ENCODE measurements at places on chromosomes 11 and 22. TPM values are rescaled to one million over a fixed set of nuclear protein-coding genes. Genes with fewer than 3 reads are reported as not detected.

Gene OSBP2
- 7.4 TPM for polyA plus RNA-seq

Gene PATE2
- not detected for polyA plus RNA-seq

Gene GAL3ST1
- polyA plus RNA-seq: 21.8 TPM

Gene PATE4
- polyA plus RNA-seq: 0.10 TPM

Gene PPP2R1B
- 27.5 TPM for polyA plus RNA-seq

Gene OR4C6
- polyA plus RNA-seq: not detected

Gene MRGPRE
- not detected for polyA plus RNA-seq

Gene IGF2
- 714 TPM for polyA plus RNA-seq

Gene ARHGAP20
- polyA plus RNA-seq: 4.5 TPM

Gene SOX10
- polyA plus RNA-seq: 0.70 TPM

GRCh38 chr22:20182365-20182764 lies 31.5 kb upstream of the CCDC188 start:
- no peak for DNase-seq

- no peak for DNase-seq
Observed at GRCh38 chr11:35114906-35115687, 23.9 kb upstream of the CD44 start.

DNA sequence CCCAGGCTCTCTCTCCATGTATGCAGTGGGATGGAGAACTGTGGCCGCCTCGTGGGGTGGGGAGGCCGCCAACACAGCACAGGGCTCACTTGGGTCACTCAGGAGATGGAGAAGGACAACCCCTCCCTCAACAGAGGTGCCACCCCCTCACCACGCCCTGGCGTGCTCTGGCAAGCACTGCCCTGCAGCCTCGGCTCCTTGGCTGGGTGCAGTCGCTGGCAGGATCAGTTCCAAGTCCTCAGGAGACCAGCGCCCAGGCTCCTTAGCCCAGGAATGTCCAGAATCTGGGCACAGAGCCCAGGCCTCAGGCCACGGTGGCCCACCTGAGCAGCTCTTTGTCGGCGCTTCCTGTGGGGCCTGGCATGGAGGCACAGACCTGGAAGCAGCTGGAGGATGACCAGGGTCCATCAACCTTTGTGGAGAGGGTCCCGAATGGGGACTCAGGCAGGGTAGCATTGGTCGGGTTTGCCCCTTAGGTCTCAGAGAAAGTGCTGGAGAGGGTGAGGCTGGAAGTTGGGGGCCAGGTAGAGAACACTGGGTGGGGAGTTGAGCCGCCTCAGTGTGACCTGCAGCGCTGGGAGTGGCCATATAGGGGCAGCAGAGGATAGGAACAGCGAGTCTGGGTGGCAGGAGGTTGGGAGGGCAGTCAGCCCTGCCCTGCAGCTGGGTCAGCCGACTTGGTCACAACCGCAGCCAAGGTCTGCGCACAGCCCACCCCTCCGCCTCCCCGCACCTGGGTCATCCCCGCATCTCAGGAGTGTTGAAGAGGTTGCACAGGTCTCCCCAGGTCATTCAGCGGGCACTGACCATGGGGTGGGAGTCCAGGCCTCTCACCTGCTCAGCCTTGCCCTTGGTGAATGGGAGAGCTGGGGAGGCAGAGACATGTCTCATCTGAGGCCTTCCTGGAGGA lies 8.2 kb downstream of the SUSD2 start:
- DNase-seq: peak; percentile 60

- no peak for DNase-seq
Observed at GRCh38 chr11:107457205-107457557, 444 bp downstream of the CWF19L2 start.

DNA sequence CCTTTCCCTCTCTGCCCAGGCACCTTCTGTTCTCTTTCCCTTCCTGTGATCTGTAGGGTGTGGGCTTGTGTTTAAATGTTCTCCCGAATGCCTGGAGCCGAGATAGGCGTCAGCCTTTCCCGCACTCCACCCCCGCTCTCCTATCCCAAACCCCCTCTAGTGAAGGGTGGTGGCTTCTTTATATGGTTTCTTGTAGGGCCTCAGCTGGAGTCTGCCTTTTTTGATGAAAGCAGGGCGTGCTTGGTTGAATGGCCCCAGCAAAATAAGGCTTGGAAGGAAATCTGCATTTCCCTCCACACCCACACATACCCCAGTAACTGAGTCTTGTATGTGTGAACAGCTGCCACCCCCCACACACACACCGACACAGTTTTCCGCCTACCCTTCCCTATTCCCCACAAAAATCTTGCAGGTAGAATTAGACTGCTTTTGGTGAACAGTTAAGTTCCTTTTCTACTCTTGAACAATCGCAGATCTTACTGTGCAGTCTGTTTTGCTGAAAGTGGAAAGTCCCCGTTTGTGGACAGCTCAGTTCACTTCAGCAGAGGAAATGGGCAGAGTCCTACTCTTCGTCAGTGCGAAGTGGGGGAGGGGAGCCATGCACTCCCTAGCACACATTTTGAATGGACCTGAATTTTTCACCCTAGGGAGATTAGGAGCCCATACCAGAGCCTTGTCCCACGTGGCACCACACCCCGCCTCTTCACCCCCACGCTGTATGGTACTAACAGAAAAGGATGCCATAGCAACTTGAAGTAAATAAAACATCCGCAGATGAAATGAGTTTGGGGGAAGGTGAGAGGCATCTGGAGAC lies 25.5 kb upstream of the GRK2 start:
- peak; percentile 62 for DNase-seq

DNA sequence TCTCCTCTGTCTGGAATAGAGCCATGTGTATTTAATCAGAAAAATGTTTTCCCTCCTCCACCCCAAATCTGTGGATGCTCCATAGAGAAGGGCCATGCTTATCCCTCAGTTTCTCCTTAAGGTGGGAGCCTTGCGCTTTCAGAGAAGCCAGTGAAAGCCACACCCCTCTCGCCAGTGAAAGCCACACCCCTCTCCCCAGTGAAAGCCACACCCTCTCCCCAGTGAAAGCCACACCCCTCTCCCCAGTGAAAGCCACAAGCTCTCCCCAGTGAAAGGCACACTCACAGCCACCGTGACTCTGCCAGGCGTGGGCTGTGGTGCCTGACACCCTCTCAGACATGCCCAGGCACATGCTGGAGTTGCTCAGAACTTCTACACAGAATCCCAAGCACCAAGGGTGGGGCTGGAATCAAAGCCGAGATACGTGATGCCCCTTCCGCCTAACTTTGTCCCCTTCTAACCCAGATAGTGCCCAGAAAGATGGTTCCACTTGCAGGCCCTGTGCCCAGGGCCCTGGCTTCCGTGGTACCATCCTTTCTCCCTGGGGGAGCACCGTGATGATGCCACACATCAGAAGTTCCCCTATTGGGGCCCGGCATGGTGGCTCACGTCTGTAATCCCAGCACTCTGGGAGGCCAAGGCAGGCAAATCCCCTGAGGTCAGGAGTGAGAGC lies 16.5 kb upstream of the PRR5 start:
- no peak for DNase-seq

DNA sequence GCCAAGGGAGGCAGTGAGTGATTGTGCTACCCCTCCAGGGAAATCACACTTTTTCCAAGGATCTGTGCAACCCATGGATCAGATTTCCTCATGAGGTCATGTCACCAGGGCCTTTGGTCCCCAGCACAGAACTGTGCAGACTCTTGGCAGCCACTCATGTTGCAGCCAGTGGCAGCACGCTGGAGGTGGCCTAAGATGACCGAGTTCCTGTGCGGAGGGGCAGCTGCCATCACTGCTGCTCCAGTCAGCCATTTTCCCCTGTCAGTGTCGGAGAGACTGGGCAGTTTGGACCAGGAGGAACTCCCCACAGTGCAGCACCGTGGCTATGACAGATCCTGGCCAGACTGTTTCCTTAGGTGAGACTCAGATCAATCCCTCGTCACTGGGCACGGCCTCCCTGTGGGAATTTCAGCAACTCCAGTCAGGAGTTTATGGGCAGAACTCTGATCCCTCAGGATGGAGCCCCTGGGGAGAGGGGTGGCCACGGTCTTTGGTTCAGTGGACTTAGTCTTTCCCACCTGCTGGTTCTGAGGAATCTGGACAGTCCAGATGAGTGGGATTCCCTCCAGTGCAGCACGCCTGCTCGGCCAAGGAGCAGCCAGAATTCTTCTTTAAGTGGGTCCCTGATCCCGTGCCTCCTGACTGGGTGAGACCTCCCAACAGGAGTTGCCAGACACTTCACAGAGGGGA lies 194.6 kb upstream of the CARD18 start:
- no peak for DNase-seq

GRCh38 chr11:18492888-18493287 lies 33.9 kb downstream of the TSG101 start:
- DNase-seq: no peak

DNA sequence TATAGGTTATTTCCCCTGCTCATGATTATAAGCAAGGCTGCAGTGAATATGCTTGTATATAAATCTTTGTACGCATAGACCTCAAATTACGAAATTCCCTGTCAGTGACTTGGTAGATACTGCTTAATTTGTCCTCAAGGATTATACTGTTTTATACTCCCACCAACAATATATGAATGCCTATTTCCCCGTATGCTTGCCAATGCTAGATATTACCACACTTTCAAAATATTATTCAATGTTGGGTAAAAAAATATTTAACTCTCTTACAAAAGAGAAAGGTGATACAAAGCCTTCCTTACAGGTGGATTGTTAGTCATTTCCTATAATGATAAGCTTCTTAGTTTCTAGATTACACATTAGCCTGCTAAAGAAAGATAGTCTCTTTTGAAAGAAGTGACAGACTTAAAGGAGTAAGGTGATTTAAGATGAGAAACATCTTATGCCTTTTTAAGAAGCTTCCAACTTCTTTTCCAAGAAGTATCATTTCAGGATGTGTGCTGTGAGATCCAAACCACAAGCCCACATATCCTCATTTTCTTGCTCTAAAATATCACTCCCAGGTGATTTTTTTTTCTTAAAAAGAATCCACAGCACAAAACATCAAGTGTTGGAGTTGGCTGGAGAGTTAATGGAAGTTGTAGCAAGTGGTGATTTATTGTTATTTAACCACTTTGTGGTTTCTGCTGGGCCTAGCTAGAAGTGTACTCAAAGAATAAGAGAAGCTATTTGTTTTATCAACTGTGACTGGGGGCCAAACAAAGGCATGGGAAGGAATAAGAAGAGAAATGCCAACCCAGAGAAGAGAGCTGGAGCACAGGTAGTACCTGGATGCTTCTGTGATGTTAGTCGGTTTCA lies 59.2 kb downstream of the BARX2 start:
- no peak for DNase-seq

DNA sequence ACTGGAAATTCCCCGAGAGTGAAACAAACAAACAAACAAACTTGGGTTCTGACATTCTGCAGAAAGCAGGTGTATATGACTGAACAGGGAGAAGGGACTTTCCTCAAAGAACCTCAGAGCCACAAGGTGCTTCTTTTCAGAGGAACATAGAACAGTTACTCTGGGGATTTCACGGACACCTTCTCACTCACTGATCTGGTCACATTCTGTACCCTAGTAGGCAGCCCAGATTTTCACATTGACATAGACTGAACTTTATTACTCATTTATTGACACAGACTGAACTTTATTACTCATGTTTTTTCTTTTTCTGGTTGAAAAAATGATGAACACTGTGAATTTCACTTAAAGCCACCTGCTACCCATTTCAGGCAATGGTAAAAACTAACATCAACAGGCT lies 263.0 kb downstream of the OPCML start:
- DNase-seq: no peak

DNA sequence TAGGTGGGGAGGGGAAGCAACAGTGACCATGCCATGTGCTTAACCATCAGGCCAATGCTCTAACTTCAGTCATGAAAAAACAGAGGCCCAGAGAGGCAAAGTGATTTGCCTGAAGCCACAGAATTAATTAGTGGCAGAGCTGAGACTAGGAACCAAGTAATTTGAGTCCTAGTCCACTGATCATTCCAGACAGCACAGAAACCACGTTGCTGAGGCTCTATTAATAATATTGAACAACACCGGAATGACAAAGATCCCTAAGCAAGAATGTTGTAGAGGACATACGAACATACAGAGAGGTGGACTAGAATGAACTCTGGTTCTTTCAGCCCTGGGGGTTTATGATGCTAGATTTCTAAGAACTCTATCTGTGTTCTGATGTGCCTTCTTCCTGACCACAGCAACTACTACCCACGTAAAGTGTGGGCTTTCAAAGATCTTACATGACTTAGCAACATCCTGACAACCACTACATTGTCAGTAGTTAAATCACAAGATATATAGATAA lies 92.3 kb downstream of the GAB2 start:
- DNase-seq: no peak

GRCh38 chr22:45444168-45444567 lies 30.7 kb downstream of the RIBC2 start:
- no peak for DNase-seq

DNA sequence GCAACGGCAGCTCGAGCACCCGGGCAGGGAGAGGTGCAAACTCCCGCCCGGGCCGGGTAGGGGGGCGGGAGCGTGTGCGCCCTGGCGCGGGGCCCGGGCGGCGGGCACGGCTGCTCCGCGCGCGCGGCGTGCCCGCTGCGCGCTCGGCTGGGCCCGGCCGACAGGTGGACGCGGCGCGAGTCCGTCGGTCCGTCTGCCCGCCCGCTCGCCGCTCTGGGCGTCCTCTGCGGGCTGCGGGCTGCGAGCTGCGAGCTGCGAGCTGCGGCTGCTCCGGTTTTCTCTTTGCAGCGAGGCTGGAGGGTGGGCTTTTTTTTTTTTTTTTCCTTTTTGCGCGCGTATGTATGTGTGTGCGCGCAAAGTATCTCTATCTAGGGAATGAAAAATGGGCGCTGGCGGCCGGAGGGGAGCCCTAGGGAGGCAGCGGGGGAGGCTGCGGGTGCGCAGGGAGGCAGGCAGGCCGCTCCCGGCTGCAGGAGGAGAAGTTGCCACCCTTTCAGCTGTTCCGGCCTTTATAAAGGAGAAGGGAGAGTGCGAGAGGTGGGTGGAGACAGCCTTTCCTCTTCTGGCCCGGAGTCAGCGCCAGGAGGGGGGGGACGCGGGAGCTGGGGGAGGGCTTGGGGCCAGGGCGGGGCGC lies at the start of gene PDGFB:
PDGFB (minus strand) TSS at position 487 of the 634 bp plus-strand sequence. CDS start 1,019 bp downstream, outside the sequence.
- DNase-seq: no peak

GRCh38 chr11:93736129-93736528 lies 5.2 kb downstream of the TAF1D start:
- no peak for DNase-seq

GRCh38 chr11:125980436-125980835 lies 34.6 kb downstream of the VSIG10L2 start:
- no peak for DNase-seq

- no peak for DNase-seq
Observed at GRCh38 chr11:46554213-46555147, 39.3 kb downstream of the AMBRA1 start.

- DNase-seq: no peak
Observed at GRCh38 chr11:6498121-6498520, 1.0 kb downstream of the DNHD1 start.

DNA sequence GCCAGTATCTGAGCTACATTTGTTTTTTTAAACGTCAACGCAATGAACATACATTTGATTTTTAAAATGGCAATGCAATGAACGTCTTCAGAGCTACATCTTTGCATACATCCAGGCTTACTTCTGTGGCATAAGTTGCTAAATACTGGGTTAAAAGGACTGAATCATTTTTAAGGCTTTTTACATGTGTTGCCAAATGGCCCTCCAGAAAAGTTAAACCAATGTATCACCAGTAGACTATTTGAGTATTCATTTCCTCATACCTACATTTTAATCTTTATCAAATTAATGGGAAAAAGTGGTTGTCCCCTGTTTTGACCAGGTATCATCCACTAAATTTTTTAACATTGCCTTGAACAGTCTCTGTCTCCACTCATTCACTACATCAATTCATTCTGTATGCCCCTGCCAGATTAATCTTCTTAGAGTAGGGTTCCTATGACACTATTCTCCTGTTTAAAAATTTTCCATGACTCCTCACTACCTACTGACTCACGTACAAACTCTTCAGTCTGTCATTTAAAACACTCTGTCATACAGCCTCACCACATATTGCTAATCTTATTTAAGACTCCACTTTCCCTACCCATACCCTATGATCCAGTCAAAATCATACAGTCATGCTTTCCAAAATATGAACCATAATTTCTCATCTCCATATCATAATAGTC lies 12.4 kb upstream of the PRRG4 start:
- no peak for DNase-seq

Data from renal cortex interstitium (tissue), 15 donors.